ENCODE measurements at places on chromosomes 7 and 10.
A peak's percentile ranks its signal among the peaks of the same experiment; 100 is the strongest.

DNA sequence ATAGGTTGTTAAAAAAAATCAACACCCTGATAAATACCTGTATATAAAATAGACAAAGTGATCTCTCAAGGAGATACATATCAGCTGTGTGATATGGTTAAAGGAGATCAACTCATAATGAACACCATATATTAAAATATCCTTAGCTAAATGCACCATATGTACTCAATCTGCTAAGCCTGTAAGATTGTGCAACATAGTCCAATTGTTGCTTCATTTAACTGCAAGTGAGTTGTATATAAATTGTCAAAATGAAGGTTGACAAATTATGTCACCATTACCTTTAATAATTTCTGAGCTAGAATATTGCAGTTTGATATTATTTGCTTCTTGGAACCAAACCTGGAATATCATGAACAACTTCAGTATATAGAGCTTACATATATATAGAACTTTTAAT lies 283.7 kb downstream of the MALRD1 start:
- no peak for DNase-seq

- DNase-seq = no peak
Observed at GRCh38 chr7:26535483-26536007, 243.9 kb downstream of the SNX10 start.

DNA sequence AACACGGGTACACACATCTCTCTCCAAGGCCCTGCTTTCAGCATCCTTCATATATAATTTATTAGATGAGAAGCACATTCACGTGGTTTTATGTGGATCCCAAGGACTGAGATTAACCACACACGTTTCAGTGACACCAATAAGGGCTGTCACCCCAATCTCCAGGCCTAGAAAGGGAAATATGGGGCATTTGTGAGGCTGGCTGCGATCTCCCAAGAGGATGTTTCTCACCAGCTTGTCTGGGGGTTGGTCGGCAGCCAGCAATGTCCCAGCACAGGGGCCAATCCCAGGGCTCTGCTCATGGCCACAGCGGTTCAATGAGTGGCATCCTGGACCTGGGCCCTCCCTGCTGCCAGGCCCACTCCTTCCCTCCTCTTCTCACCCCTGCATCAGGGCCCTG lies 115.5 kb downstream of the ITIH5 start:
- no peak for DNase-seq

DNA sequence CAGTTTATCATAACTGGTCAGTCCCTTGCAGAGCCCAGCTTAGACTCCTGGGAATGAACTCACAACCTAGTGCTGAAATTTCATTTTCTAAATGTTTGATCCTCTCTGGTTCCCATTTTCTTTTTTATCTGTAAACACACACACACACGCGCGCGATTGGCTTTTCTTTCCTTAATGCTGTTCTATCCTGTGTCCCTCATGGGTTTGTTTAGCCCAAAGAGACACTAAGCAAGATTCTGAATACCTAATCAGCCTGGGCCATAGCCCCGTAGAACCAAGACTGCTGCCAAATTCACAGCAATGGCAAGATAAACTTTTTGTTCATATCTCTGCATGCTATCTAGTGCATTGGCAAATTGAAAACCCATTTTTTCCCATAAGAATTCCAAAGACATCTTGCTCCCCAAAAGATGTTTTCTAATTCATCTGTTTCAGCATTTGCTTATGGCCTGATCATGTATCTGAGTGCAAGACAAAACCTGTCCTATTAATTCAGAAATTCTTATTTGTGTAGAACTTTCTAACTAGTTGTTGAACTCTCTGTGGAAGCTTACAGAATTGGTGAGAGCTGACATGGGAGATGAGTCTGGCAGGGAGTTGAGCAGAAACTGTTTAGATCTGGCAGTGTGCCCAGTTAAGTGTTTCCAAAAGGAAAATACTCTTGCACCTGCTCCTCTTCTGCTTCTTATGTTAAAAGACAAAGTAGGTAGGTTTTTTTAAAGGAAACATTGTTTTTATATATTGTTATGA lies 1.8 kb upstream of the IFIT1 start:
- DNase-seq = peak; percentile 53

- no peak for DNase-seq
Observed at GRCh38 chr10:127314797-127315196, 118.4 kb upstream of the INSYN2A start.

GRCh38 chr7:87100326-87100725 lies 40.9 kb upstream of the ELAPOR2 start:
- DNase-seq = no peak

DNA sequence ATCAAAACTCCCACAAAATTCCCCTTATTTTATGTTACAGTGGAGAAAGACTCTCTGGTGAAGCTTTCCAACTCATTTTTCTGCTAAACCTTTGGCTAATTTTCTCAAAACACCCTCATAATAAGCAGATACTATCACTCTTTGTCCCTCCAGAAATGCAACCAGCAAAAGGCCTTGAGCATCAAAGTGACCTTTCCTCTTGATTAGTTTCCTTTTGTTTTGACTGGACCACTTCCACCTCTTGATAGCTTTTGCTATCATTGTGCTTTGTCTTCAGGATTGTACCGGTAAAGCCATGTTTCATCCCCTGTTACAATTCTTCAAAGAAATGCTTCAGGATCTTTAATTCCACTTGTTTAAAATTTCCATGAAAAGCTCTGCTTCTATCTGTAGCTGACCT lies 115.1 kb upstream of the SLC13A1 start:
- no peak for DNase-seq

Data from muscle of back (tissue), 13 donors.